H54 (cell line): ENCODE measurements at places on chromosomes 16 and 17.

DNA sequence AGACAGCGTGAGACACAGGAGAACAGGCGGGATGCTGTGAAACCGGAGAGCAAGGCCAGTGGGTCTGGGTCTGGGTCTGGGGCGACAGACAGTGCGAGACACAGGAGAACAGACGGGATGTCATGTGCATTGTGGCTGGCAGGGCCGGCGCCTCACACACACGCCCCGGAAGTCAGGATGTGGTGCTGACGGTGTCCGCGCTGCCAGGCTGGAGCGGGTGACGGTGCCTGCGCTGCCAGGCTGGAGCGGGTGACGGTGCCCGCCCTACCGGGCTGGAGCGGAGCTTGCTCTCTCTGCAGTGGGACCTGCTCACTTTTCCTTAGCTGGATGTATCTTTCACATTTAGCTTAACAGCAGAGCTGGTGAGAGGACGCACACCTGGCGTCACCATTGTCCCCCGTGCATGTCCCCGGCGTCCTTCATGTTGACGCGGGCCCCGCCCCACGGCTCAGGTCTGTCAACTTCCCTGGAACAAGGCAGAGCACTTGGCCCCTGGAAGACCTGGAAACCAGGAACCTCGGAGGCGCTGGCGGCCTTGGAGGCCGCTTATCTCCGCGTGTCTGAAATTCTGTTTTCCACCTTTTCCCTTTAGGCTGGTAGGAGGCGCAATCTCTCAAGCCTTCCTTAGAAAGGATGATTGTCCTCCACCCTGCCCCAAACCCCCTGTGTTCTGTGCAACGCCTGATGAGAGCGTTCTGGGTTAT lies 43.0 kb upstream of the ZNF750 start:
- no peak for DNase-seq

GRCh38 chr17:74749279-74750038 lies 1.0 kb downstream of the NHERF1 start:
- no peak for DNase-seq

DNA sequence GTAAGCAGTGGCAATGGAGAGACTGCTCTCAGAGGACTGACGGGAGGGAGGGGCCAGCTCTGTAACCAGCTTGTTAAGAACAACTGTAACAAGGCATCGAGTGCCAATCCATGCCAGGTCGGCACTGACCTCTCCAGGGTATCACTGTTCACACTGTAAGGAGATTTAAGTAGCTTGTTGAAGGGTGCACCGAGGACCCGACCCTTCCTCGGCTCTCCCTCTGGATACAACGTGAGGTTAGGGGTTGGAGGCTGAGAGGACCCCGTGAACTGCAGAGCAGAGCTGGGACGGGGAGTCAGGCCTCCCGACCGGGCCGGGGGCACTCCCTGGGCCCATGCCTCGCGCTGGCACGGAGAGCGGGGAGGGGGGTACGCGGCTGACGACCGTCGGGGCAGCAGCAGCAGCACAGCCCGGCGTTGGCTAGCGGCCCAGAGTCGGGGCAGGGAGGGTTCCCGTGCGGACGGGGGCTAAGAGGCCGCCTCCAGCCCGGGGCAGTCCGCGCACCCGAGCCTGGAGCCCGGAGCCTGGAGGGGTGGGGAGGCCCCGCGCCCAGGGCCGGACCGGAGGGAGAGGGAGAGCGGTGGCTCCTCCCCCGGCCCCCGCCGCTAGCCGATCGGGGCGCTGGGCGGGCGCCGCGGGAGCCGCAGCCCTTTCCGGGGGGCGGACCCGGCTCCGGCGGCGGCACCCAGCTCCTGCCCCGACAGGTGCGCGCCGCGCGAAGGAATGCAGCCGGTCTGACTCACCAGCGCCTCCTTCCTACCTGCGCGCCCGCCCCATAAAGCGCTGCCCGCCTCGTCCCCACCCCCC lies at the start of gene ITGB4:
ITGB4 (plus strand) TSS at position 804 of the 807 bp plus-strand sequence. CDS start 3,245 bp downstream, outside the sequence.
- no peak for DNase-seq

DNA sequence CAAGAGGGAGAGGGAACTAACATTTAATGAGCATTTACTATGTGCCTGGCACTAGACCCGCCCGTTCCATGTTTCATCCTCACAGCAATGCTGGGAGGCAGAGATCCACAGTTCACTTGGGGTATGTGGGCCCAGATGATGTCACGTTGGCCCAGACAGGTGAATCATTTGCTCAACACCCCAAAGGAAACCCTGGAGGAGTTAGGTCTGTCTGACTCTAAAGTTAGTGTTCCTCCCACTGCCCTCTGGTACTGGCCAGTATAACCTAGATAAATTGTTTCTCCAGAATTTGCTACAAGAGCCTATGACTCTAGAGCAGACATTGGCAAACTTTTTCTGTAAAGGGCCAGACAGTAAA lies 164.6 kb downstream of the VPS53 start:
- peak; percentile 51 for DNase-seq

GRCh38 chr17:43536236-43536992 lies 9.7 kb downstream of the ETV4 start:
- peak; percentile 49 for DNase-seq

- no peak for DNase-seq
Measured at GRCh38 chr16:57623251-57624043, 5.0 kb upstream of the ADGRG1 start.

GRCh38 chr16:28167730-28168129 lies 44.0 kb downstream of the XPO6 start:
- DNase-seq, result no peak

DNA sequence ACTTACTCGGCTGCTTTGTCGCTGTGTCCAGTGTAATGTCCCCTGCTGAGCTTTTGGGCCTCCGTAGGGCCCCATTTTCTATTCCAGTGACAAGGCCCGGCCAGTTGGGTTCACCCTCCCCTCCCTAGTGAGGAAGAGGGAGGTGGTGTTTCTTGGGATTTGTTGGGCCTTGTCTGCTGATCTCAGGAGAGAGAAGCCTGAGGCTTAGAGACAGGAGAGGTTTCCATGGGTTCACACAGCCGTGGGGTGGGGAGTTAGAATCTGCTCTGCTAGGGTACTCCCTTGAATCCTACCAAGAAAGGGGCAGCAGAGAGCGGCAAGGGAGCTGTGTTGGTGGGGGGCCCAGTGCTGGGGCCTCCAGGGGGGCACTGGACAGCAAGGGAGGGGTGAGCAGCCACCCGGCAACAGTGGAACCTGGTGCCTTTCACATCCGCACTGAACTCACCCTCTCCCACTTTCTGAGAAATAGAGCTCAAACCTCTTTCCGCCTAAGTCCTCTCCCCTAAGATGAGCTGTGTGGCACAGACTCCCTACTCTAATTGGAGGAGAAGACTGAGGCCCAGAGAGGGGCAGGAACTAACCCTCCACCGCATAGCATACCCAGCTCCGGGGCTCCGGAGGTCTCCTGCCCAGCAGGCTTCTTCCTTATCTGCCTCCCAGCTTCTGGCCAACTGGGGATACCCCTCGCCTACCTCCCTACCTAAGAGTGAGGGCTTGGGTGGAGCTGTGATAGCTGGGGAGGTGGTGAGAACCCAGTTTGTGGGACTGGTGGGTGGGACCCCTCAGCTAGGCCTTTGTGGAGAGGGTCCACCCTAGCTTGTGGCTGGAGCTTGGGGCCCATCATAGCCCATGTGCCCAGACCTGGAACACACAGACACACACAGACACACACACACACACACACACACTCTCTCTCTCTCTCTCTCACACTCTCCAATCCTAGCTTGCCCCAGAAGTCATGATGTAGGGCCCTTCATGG lies 6.8 kb downstream of the TBKBP1 start:
- DNase-seq, result no peak

DNA sequence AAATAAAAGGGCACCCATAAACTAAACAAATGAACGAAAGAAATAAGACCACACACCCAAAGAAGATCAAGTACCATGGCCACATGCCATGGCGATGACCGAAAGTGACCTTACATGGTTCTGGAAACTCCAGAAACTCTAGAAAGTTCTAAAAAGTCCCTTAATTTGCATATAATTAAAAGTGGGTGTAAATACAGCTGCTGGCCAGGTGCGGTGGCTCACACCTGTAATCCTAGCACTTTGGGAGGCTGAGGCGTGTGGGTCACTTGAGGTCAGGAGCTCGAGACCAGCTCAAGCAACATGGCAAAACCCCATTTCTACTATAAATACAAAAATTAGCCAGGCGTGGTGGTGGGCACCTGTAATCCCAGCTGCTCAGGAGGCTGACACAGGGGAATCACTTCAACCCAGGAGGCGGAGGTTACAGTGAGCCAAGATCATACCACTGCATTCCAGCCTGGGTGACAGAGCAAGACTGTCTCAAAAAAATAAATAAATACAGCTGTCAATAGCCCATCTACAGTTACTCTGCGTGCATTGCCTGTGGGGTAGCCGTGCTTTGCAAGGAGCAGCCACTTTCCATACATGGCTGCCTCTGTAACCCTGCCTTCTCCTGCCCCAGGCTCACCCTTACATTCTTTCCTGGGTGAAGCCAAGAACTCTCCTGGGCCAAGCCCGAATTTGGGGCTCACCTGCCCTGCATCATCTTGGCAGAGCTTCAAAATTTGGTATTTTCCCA lies 7.2 kb upstream of the ZNF778 start:
- no peak for DNase-seq

DNA sequence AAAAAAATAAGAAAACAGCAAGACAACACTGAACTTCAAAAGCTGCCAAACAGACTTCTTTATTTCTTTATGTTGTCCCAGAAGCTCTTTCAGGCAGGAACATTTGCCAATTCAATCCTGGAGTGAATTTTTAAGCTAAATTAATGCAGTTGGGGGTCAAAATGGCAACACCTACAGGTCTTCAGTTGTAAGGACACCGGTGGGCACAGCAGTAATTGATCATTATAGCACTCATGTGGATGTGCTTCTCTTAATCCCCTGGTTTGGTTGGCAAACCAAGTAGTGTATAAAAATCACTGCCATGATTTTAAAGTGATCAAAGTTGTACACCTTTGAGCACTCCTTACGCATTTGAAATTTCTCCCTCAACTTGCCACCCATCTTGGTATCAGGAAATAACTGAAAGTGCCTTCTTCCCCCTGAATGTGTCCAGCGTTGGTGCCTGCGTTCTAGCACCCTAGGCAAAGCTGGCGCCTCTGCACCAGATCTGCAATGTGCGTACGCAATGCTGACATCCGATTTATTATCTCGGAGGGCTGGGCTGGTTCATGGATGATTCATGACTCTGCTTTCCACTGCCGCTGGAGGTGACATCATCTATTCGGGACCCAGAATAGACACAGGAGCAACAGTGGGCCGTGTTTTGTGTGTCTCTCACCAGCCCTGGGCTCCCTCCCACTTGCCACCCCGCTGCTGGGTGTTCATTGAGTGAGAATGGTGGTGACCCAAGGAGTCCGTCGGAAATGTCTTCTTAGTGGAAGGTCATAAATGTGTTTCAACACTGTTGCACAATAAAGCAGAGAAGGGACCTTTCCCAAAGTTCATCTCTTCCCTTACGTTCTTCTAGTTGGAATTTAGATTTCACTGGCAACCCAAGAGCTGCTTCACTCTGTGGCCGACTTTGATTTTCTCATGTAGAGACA lies 203.4 kb downstream of the CCDC182 start:
- DNase-seq, result peak; percentile 97

GRCh38 chr16:20905576-20905975 lies 5.0 kb downstream of the LYRM1 start:
- no peak for DNase-seq

- no peak for DNase-seq
Measured at GRCh38 chr17:77019893-77020379, 120.8 kb upstream of the SEC14L1 start.

GRCh38 chr16:72815348-72816318 lies 232.3 kb downstream of the ZFHX3 start:
- DNase-seq, result no peak

GRCh38 chr17:726271-726919 lies 6.0 kb upstream of the TLCD3A start:
- DNase-seq, result no peak

- peak; percentile 94 for DNase-seq
Measured at GRCh38 chr16:3065069-3065741, at the start of gene IL32. IL32 (plus strand) TSS chr16:3065640; CDS start chr16:3065812, 172 bp downstream.

DNA sequence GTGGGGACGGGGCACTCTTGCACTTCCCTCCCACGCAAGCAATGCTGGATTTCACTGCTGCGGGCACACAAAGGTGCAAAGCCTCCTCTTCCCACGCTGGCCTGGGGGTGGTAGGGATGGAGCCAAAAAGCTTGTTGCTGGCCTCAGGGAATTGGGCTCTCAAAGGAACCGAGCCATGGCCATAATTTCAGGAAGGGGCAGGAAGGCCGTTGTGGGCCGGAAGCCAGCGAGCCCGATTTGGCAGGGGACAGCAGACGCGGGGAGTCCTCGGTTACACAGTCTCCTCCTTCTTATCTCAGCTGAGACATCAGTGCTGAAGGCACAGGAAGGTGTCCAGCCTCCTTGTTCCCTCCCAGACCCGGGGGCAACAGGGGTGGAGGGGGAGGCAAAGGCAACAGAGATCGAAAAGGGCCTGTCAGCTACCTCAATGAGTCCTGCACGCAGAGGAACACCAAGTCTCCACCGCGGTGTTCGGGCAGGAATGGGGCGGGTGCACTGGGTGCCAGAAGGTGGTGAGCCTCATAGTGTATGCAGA lies 59.5 kb downstream of the SLFN11 start:
- DNase-seq, result no peak

DNA sequence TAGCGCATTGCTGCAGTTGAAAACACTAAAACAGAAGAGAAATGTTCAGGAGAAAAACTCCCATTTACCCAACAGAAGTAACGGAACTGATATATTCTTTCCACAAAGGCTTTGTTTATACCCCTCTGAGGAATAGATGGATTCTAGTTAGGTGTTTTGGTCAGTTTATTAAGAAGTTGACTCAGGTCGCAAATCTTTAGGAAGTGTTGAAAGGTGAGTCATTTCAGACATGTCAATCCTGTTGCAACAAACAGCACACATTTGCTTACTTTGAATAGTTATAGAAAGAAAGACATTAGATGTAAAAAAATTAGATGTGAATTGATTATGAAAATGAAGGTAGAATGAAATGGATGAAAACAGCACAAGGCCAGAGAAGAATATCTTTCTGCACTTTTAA lies 941.0 kb downstream of the KCNJ2 start:
- DNase-seq, result no peak

DNA sequence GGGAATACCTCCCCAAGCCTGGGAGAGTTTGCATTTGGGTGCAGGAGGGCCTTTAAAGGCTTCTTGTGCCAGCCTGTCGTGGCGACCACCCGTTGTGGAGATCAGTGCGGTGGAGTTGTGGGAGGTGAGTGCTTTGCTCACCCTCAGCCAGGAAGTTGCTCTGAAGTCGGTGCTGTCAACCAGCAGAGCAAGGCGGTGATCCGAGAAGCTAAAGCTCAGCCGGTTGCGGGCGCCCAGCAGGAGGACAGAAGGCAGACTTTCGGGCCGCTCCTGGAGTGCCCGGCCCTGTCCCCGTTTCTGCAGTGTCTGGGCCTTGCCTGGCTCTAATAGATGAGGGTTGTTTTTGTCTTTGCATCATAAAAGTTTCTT lies 1.4 kb downstream of the UBE2I start:
- DNase-seq, result no peak

DNA sequence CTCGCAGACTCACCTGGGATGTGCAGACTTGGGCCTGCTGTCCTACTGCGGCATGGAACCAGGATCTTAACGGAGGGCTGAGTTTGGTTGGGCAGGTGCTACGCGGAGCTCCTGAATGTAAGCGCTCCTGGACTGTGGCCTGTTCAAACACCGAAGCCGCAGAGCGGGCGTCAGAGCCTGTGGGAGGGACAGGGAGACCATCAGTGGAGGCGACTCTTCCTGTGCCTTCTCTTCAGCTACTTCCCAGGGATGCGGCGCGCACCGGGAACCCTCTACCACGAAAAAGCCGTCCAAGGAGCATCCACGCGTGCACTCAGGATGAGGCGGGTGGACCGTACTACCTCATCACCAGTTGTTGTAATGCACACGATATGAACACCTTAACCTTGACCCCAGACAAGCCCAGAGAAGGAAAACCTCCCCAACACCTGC lies 2.0 kb downstream of the USP36 start:
- DNase-seq, result no peak
